ENCODE measurements at places on chromosomes 12 and 14. TPM values are rescaled to one million over a fixed set of nuclear protein-coding genes. Genes with fewer than 3 reads are reported as not detected.

CLEC2B gene
- total RNA-seq = 13.9 TPM

FAM186B gene
- total RNA-seq = 0.25 TPM

LTB4R gene
- 0.90 TPM for total RNA-seq

INHBC gene
- 0.13 TPM for total RNA-seq

GRIP1 gene
- 3.1 TPM for total RNA-seq

SLC15A4 gene
- total RNA-seq = 15.2 TPM

NCAPD2 gene
- 11.3 TPM for total RNA-seq

SRRM4 gene
- 0.29 TPM for total RNA-seq

KRT2 gene
- total RNA-seq = not detected

CAPZA3 gene
- total RNA-seq = not detected

ABCD2 gene
- 7.8 TPM for total RNA-seq

BDKRB1 gene
- not detected for total RNA-seq

EFS gene
- 2.3 TPM for total RNA-seq

All from heart right ventricle (tissue), 16 donors.